Activated T-cell treated with anti-CD3 and anti-CD28 coated beads for 48 hours (primary cell): ENCODE measurements at places on chromosomes 7 and 10.

DNA sequence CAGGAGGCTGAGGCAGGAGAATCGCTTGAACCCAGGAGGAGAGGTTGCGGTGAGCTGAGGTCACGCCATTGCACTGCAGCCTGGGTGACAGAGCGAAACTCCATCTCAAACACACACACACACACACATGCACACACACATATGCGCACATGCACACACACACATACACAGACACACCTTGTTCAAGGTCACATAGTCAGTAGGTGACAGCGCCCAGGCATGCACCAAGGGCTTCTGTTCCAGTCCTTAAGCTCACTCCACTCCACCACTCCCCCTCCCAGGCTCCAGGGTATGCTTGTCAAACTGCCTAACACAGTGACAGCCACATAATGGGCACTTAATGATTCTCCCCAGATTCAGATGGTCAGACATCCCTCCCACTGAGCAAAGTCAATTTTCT is 37.0 kb downstream of the KCNMA1 start:
- no peak for DNase-seq

- DNase-seq: no peak
These were observed 51.6 kb downstream of the TES start for GRCh38 chr7:116261904-116262303.

- no peak for DNase-seq
These were observed 524.8 kb upstream of the TPK1 start for GRCh38 chr7:145360511-145361100.

DNA sequence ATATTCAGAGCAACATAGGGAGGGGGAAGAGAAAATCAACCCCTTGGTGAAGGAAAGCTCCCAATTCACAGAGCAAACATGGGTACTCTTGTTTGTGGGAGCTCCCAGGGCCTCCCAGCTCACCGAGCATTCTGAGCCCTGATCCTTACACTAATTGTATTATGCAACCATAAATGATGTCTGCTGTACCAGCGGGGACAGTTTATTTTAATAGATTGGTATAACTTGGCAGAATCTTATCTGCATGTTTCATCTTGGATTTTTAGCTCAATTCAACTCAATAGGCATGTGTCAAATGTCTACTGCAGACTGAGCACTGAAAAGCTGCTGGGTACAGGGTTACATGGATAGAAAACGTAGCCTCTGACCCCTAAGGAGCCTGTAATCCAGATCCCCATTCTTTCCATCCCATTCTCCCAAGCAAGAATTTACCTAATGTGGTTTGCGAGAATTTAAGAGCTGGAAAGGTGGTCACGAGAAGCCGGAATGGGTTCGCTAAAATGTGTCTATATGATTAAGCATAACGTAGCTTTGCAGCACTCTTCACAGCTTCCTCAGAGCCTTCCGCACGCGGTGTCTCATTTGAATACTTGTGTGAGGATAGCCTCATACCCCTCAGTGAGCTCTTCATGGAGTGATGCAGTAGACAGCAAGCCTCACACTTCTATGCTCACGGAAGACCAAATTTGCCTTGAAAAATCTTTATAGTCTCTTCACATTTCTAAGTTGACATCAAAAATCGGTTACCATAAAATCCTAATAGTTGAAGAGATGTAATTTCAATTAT is 18.3 kb downstream of the EGFR start:
- no peak for DNase-seq

DNA sequence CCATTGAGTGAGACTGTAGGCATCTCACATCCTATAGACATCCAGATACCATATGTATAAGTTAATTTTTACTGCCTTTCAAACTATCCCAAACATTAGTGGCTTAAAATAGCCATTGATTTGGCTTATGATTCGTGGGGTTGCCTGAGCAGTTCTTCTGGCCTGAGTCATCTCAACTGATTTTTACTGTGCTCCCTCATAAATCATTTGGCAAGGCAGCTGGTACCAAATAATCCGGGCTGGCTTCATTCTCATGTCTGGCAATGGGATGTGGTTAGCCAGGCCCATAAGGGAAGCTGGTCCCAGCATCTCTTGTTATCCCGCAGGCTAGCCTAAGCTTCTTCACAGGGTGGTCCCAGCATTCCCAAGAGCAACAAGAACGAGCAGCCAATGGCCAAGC is 6.7 kb upstream of the LRGUK start:
- DNase-seq: no peak

DNA sequence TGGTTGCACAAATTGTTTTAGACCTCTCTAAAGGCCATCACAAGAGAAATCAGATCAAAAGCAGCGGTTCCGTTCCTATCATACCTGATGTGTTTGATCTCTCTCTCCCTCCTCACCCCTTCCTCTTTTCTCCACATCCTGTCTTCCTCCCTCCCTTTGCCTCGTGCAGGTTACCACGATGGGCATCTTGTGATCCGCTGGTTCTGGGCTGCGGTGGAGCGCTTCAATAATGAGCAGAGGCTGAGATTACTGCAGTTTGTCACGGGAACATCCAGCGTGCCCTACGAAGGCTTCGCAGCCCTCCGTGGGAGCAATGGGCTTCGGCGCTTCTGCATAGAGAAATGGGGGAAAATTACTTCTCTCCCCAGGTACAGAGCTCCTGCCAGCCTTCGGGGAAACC is 28.5 kb upstream of the STK17A start:
- no peak for DNase-seq

- no peak for DNase-seq
These were observed 70.7 kb downstream of the MACC1 start for GRCh38 chr7:20146451-20146850.

DNA sequence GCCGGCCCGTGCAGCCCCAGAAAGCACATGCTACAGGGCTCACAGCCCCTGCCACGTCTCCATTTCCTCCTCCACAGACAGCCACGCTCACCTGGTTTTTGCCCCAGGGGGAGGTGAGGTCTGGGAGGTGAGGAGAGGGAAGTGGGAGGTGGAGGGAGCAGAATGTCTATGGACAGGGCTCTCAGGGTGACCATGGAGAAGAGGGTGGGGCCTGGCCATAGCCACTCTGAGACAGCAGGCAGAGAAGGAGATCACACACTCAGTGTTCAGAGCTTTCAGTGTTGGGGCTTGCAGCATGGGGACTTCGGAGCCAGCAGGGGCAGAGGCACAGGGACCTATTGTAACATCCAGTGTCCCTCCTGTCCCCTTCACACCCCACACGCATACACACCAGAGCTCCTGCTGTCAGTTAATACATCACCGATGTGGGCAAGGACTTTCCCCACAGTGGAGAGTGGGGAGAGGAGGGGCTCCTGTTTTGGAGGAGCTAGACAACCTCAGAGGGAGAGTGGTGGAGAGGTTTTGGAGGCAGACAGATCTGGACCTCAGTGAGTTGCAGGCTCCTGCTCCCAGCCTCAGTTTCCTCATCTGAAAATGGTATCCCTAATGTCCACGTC is 14.4 kb downstream of the WDFY4 start:
- no peak for DNase-seq

DNA sequence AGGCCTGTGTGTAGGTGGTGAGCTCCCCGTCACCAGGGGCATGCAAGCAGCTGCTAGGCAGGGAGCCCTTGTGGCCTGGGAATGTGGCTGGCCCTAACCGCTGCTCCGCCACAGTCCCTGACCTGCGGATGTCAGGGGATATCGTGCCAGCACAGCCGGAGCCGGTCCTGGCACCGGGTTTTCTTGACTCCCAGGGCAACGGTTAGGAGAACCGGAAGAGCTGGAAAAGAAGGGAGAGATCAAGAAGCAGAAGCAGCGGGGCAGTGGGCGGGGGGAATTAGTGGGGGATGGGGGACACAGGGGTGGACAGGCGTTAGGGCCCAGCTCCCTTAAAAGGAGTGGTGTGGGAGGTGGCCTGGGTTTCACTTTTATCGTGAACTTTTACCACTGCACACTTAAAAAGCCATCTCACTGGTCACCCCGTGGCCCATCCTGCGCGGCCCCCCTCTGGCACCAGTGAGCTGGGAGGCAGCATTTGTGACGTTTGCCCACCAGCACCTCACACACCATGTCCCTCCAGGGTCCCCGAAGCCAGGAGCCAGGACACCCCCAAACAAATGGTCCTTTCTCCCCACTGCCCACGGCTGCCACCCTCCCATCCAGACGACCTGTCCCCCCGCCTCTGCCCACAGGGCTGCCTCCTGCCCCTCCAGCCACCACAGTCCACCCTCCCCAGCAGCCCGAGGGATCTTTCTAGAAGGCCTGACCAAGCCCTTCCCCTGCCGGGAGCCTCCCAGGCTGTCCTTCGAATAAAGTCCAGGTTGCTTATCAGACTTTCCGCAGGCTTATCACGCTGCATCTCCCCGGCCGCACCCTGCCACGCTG is 1.8 kb upstream of the MICALL2 start:
- DNase-seq: no peak

DNA sequence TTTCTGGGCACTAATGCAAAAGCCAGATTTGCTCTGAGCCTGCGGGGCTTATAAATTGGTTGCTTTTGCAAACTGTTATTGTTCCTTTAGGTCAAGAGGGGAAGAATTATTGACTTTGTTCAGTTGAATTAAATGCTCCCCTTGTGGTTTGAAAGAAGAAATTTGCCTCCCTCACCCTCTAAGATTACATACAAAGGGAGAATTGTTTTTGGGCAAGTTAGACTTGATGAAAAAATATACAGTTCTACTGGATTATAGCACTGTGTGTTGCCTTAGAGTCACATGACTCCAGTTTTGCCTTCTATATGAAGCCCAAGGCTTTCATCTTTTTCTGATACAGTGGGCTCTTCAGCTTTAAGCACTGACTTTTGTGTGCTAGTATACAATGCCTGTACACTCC is 1265.8 kb upstream of the LRRTM3 start:
- DNase-seq: no peak

DNA sequence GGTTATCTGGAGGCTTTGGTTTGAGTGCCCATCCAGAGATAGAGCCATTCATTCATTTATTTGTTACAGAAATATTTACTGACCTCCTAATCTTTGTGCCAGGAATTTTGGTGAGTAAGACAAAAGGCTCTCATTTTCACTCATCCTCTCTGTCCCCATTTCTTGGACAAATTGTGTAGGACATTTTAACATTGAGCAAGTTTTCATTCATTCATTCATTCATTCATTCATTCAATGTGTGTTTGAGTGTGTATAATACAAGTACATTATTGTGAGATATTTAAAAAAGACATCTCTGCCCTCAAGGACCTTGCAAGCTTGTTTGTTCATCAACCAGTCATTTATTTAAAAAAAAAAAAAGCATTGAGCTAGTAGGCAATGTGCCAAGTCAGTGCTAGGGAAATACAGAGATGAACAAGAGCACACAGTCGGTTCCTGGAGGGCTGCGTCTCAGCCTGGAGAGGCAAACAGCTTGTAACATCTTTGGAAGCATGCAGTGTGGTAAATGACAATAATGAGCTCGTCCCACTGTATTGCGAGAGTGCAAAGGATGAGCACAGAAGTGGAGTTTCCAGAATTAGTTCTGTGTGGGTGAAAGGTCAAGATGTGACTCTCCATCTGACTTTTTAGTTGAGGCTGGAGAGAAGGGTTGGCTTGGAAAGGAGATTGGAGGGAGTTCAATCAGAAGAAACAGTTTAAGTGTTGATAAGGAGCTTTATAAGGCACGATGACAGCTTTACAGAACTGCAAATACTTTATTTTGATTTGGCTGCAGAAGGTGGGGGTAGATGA is 50.5 kb upstream of the HBP1 start:
- DNase-seq: no peak
